ENCODE measurements at places on chromosomes 13 and 19. TPM values are rescaled to one million over a fixed set of nuclear protein-coding genes. Genes with fewer than 3 reads are reported as not detected.

DNA sequence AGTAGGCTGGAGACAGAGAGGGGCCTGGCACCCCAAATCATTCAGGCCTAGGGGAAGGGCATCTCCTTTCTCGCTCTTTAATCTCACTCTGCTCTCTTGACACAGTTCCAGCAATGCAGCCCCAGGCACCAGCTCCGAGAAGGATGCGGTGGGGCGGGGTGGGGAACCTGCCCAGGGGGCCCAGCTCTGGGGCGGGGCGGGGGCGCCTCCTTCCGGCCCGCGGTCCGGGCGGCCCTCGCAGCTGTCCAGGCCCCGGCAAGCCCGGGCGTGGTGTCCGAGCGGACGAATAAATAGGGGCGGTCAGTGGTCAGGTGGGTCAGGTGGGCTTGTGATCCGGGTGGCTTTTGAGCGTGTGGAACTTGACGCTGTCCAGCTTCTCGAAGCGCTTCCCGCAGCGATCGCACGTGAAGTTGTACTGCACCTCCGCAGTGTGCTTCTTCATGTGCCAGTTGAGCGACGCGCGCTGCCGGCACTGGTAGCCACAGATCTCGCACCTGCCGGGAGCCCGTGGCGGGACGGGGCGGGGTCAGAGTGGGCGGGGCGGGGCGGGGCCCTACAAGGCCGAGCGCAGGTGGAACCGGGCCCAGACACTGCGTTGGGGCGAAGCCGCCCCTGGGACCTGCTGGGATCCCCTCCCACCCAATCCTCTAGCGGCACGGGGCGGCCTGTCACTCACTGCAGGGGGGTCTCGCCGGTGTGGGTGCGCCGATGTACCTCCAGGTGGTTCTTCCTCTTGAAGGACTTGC is 2.7 kb upstream of the ELAVL3 start:
- DNase-seq = no peak

LRP3 gene
- total RNA-seq = 22.1 TPM

DNA sequence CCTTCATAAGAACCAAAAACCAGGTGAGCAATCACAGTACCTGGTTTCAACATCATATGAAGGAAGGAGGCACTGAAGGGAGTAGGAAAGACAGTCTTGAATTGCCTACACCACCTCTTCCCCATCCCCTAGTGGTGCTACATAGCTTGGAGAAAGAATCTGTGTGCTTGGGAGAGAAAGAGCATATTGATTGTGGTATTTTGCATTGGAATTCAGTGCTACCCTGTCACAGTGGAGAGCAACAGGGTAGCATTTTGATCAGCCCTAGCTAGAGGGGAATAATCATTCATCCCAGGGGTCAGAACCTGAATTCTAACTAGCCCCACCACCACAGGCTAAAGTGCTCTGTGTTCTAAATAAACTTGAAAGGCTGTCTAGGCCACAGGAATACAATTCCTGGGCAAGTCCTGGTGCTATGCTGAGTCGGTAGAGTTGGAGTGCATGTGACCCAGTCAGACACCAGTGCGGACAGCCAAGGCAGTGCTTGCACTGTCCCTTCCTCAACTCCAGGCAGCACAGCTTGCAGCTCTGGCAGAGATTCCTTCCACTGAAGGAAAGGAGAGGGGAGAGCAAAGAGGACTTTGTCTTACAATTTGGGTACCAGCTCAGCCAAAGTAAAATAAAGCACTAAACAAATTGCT is 158.7 kb downstream of the VWA8 start:
- DNase-seq = no peak

WDR87 gene
- total RNA-seq = not detected

- peak; percentile 94 for DNase-seq
Observed at GRCh38 chr19:13861714-13862531, 15.0 kb upstream of the NANOS3 start.

DNA sequence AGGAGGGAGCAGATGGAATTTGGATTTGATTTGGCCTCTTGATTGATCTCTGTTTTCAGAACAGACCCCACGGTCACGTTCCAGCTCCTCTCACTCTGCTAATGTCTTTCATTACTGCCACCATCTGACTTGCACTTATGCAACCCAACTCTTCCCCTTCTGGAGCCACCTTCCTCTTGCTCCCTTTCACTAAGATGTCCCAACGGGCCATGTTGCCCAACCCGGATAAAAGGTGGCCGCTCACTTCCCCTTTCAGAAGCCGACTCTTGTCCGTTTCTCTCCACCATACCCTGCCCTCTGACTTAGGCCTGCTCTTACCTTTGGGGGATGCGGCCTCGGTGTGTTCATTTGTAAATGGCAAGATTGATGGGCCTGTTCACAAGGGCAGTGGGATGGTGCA is 27.4 kb upstream of the CYP4F8 start:
- DNase-seq = peak; percentile 36

COG6 gene
- total RNA-seq = 25.5 TPM

DNA sequence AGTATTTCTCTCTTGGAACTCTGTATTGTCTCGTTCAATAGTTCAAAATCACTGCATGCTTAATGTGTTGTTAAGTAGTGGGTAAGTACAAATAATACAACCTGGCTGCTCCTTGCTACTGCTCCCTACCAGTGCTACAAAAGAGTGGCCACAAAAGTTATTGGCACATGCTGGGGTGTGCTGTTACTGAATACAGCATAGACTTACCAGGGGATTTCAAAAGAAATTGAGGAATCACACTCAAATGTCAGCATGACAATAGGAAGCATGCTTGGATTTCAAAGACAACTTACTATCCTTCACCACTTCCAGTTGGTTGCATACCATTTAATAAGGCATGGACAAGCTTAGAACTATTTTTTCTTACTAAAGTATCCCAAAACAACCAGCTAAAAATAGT is 1041.3 kb upstream of the SPRY2 start:
- no peak for DNase-seq

DNA sequence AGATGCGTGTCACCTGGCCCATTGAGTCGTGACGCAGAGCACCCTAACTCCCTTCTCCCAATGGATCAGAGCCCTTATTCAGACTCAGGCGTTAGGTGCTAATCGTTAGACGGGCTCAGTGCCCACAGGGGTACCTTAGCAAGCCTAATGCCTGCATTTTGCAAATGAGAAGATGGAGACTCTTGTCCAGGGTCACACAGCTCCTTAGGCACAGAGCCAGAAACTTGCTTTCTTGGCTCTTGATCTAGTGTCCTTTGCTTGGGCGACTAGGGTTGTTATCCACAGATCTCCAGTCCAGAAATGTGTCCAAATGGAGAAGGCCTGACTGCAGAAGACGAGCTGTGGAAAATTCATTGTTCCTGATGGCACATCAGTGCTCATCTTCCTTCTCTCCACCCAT is 85.1 kb downstream of the C13orf42 start:
- DNase-seq = no peak

DNA sequence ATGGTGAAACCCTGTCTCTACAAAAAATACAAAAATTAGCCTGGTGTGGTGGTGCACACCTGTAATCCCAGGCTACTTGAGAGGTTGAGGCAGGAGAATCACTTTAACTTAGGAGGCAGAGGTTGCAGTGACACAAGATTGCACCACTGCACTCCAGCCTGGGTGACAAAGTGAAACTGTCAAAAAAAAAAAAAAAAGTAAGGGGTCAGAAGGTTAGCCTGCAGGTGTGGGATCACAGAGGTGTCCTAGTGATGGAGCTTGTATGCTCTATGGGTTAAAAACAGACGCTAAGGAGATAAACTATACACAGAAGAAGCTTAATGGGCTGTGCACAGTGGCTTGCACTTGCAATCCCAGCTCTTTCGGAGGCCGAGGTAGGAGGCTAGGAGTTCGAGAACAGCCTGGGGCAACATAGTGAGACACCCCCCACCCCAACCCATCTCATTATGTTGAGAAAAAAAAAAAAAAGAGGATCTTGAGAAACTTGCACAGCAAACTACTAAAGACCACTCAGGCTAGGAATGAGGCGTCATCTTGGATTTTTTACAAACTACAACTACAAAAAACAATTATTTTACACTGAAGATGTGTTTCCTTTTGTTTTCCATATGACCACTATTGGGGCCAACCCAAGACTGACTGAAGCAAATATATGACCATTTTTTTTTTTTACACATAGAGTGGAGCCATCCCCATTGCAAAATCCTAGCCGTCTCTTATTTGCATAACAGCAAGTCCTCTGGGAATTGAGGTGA is 7.9 kb downstream of the FOSB start:
- DNase-seq = no peak

ZNF471 gene
- 5.4 TPM for total RNA-seq

KLK14 gene
- total RNA-seq = 0.31 TPM

DNA sequence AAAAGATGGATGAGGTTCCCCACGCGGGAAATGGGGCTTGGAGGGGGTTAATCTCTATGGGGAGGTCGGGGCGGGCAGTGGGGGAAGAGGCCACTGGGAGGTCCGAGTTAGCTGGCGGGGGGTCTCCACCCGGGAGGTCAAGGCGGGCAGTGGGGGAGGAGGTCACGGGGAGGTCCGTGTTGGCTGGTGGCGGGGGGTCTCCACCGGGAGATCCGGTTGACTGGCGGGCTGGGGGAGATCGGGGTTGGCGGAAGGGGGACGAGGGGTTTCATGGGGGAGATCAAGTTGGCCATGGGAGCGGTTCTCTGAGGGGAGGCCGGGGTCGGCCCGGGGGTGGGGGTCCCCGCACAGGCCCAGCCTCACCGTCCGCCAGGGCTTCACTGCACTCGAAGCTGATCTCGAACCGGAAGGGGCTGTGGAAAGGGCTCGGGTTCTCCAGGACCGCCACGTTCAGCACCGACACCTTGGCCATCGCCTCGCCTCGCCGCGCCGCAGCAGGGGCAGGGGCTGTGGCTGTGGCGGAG is 342 bp downstream of the ASF1B start:
- no peak for DNase-seq

DNA sequence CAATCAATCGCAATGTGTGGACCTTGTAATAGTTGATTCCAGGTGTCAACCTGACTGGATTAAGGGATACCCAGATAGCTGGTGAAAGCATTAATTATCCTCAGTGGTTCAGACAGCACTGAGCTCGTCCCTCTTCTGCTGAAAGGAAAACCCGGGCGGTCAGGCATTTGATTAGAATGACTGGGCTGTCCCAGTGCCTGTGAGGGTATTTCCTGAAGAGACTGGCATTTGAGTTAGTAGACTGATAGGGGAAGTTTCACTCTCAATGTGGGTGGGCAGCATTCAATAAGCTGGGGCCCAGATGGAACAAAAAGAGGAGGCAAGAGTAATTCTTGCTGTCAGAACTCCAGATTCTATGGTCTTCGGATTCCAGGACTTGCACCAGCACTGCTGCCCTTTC is 31.9 kb downstream of the KPNA3 start:
- no peak for DNase-seq

- no peak for DNase-seq
Observed at GRCh38 chr13:105579821-105580710, 955.4 kb downstream of the EFNB2 start.

PRODH2 gene
- not detected for total RNA-seq

- DNase-seq = no peak
Observed at GRCh38 chr19:43767316-43767715, 12.6 kb upstream of the SMG9 start.

GRCh38 chr19:48970923-48971395 is 5.8 kb downstream of the FTL start:
- peak; percentile 88 for DNase-seq

DNA sequence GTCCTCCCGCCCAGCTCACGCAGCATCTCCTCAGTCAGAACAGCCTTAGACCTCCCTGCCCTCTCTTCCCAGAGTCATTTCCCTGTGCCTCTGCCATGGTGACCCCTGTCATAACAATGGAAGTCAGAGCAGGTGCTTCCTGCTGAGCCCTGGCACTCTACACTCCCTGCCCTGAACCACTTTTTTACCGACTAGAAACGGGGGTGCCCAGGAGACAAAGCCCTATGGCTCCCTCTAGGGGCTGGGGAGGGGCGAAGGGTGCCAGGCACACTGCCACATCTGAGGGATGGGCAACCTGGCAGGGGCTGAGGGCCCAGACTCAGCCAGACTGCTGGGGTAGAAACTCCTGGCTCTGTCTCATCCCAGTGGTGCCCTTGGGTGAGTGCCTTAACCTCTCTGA is 16.4 kb downstream of the ZNF574 start:
- DNase-seq = no peak

DNA sequence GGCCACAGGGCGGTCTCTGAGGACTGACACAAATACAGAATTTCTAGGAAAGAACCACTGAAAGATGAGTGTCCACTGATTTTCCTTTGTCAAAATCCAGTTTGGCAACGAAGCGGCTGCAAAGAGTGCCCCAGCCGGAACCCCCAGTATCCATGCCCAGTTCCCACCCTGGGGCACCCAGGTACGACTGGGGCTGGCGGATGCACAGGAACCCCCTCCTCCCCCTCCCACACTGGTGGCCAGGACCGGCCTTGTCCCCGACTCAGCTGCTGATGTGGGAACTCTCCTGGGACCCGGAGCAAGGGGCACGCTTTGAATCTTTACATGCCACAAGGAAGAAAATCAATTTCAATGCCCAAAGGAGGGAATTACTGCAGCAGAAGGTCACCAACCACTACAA is 220.8 kb upstream of the ZNF507 start:
- DNase-seq = no peak

DNA sequence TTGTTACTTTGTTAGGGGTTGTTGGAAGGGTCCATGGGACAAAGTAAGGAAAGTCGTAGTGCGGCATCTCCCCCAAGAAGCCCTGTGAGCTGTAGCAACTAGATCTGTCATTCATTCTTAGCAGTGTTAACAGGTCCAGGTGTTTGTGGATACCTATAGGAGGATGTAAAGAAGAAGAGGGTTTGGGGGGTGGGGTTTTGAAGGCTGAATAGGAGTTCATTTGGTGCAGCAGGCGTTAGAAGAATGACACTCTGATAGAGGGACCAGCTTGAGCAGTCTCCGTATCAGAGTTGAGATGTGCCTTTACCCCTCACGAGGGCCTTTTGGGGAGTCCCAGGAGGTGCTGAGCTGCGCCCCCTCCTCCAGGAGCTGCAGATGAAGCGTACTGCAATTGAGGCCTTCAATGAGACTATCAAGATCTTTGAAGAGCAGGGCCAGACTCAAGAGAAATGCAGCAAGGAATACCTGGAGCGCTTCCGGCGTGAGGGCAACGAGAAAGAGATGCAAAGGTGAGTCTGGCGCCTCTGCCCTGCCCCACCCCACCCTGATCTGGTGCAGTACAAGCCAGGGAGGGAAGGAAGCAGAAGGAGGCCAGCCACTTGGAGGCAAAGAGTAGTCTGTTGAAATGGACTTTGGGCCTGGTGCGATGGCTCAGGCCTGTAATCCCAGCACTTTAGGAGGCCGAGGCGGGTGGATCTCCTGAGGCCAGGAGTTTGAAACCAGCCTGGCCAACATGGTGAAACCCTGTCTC is 7.6 kb upstream of the IFI30 start:
- DNase-seq = no peak

PGLYRP2 gene
- total RNA-seq = not detected

DNA sequence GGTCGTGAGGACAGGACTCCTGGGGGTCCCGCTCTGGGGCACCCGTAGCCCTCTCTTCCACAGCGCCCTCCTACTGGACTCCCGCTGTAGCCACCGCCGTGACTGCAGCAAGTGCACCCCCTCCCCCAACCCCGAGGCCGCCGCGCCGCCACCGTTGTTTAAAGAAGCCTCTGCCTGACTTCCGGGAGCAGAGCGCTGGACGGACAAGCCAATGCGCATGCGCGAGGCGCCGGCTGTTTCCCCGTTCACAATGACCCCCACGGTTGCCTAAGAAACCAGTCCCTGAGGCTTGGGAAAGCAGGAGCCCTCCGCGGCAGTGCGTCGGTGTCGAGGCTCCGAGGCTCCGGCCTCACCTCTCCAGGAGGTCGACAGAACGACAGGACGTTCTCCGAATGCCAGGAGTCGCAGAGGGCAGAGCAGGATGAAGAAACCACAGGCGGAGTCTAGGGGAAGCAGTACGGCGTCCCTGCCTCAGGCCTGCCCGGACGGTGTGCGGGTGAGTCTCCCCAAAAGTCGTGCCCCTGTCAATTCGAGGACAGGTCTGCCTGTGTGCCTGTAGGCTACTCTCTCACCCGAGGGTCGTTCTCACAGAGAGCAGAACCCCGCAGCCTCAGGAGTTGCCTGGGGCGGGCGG is 70.5 kb upstream of the ZNF420 start:
- DNase-seq = peak; percentile 84

LIPE gene
- 202 TPM for total RNA-seq

All from left cardiac atrium (tissue), 4 donors.